ENCODE measurements at places on chromosomes 4 and X.

GRCh38 chr4:112093636-112094202, 51.5 kb upstream of the FAM241A start:
- H3K27me3 ChIP-seq: no peaks in the 10 kb centered on the region
- H3K36me3 ChIP-seq: no peaks in the 10 kb centered on the region
- no peak overlapping the region for H3K27ac ChIP-seq
- no peaks in the 10 kb centered on the region for H3K4me1 ChIP-seq
- H3K4me3 ChIP-seq: no peak overlapping the region

GRCh38 chr4:159048166-159048886, 54.6 kb upstream of the RAPGEF2 start:
- no peak for DNase-seq
- peaks cover 28% of the 10 kb centered on the region for H3K27me3 ChIP-seq
- H3K36me3 ChIP-seq: no peaks in the 10 kb centered on the region
- no peak overlapping the region for H3K4me3 ChIP-seq
- H3K27ac ChIP-seq: no peak overlapping the region

GRCh38 chrX:17525266-17525665, 150.3 kb downstream of the NHS start:
- no peak overlapping the region for H3K4me3 ChIP-seq
- H3K27ac ChIP-seq: no peak overlapping the region
- DNase-seq: no peak
- no peaks in the 10 kb centered on the region for H3K27me3 ChIP-seq
- no peaks in the 10 kb centered on the region for H3K36me3 ChIP-seq

DNA sequence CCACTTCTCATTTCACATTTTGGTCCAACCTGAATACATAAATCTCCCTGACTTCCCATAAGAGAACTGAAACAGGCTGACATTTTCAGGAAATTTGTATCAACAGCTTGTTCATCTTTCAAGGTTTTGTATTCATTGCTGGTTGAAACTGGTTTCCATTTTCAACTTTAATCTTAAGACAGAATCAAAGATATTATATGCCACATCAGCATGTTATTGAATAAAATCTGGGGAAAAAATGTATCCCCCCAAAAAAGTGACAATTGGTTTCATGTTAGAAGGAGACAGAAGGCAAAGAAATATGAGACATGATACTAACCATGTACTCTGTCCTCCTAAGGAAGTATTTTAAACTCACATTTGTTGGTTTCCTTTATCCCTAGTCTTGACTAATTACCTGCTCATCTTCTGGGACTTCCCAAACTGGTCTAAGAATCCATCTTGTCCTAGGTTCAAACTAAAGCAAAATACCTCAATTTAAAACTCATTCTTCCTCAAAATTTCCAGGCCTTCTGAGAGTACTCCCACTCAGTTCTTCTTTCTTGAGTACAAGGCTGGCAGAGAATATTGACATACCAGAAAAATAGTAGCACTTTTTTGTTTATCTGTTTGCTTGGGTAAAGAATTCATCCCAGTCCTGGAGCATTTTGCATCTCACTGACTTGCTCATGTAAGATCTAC, 3.1 kb upstream of the ANTXR2 start:
- H3K4me1 ChIP-seq: 0 out of 2 replicates have a peak, but pooled peaks cover 2% of the 10 kb centered on the region
- no peak overlapping the region for H3K4me3 ChIP-seq
- H3K27me3 ChIP-seq: no peaks in the 10 kb centered on the region
- H3K36me3 ChIP-seq: no peaks in the 10 kb centered on the region
- no peak for DNase-seq

DNA sequence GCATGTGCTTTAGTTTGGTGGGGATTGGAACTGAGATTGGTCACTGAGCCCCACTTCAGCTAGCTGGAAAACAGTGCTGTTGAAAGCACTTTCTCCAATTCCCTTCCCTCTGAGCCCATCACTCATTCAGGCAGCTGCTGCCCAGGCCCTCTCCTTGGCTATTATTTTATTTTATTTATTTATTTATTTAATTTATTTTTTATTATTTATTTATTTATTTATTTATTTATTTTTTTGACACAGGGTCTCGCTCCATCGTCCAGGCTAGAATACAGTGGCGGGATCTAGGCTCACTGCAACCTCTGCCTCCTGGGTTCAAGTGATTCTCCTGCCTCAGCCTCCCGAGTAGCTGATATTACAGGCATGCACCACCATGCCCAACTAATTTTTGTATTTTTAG, 51.8 kb upstream of the RBPJ start:
- no peaks in the 10 kb centered on the region for H3K27me3 ChIP-seq
- DNase-seq: no peak
- no peaks in the 10 kb centered on the region for H3K4me1 ChIP-seq
- no peaks in the 10 kb centered on the region for H3K36me3 ChIP-seq

DNA sequence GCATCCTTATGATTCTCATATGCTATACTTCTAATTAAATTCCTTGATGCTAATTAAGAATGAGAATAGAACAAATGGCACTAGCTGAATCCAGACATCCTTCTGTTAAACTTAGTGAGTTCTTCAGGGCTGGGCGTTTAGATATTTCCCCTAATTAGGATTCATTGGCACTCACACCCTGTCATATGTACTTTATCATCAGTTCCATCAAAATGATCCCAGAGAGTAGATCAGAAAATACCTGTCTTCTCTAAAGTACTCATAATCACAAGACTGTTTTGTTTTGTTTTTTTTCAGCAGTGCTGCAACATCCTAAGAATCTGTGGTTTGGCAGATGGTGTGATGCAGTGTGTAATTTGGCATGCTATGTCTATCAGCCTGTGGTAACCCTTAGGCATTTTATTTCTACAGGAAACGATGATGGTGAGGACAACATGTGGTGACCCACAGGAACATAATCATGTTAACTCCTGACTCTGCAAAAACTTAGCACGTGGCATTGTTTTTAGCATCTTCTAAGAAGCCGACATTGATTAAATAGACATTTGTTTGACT, 2528.4 kb downstream of the ARAP2 start:
- no peak overlapping the region for H3K27ac ChIP-seq
- H3K4me3 ChIP-seq: no peak overlapping the region
- no peaks in the 10 kb centered on the region for H3K27me3 ChIP-seq
- no peaks in the 10 kb centered on the region for H3K36me3 ChIP-seq
- DNase-seq: peak; percentile 32
- H3K4me1 ChIP-seq: no peaks in the 10 kb centered on the region

DNA sequence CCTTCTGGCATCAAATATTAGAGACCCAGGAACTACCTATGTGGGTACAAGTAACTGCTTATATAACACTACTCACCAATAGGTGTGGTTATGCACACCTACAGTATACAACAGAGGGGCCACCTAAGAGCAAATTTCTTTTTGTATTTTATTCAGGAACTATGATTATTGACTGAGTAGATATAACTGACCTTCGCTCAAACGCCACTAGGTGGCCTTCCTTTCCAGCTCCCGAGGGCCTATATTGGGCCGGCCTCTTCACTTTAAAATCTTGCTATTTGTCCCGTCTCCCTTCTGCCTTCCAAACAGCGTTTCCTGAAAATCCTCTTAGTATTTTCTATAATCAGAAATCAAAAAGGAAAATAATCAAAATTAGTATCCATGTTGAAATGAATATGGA, 19.9 kb upstream of the PABPC5 start:
- H3K27ac ChIP-seq: no peak overlapping the region
- no peaks in the 10 kb centered on the region for H3K36me3 ChIP-seq
- no peaks in the 10 kb centered on the region for H3K27me3 ChIP-seq
- no peak overlapping the region for H3K4me3 ChIP-seq

DNA sequence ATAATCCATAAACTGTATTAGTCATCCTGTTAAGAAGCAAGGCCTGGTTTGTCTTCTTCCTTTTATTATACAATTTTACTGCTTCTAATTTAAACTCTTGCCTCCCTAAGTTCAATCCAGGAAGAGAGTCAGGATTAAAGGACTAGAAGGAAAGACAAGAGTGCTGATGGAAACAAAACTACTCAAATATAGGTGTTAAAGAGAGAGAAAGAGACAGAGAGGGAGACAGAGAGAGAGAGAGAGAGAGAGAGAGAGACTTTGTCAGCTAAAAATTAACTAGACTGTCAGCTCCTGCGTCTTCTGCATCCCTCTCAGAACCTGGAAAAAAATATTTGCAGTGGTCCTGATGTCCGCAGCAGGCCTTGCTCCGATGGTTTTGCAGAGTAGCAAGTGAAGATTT, 13.5 kb upstream of the FGG start:
- no peak overlapping the region for H3K27ac ChIP-seq
- H3K4me3 ChIP-seq: no peak overlapping the region
- no peaks in the 10 kb centered on the region for H3K27me3 ChIP-seq
- H3K4me1 ChIP-seq: no peaks in the 10 kb centered on the region

- H3K27me3 ChIP-seq: no peaks in the 10 kb centered on the region
- DNase-seq: no peak
- H3K36me3 ChIP-seq: no peaks in the 10 kb centered on the region
- H3K27ac ChIP-seq: no peak overlapping the region
- H3K4me3 ChIP-seq: no peak overlapping the region
Measured at GRCh38 chrX:15594371-15594770, 6.4 kb downstream of the ACE2 start.

- H3K4me1 ChIP-seq: peaks cover 20% of the 10 kb centered on the region
- no peak for DNase-seq
- no peaks in the 10 kb centered on the region for H3K27me3 ChIP-seq
- no peak overlapping the region for H3K27ac ChIP-seq
- no peaks in the 10 kb centered on the region for H3K36me3 ChIP-seq
- no peak overlapping the region for H3K4me3 ChIP-seq
Measured at GRCh38 chr4:24380957-24381665, 203.2 kb downstream of the DHX15 start.

- H3K36me3 ChIP-seq: no peaks in the 10 kb centered on the region
- no peak overlapping the region for H3K4me3 ChIP-seq
- no peaks in the 10 kb centered on the region for H3K4me1 ChIP-seq
- no peak for DNase-seq
Measured at GRCh38 chrX:57964975-57965374, 54.7 kb upstream of the ZXDA start.

DNA sequence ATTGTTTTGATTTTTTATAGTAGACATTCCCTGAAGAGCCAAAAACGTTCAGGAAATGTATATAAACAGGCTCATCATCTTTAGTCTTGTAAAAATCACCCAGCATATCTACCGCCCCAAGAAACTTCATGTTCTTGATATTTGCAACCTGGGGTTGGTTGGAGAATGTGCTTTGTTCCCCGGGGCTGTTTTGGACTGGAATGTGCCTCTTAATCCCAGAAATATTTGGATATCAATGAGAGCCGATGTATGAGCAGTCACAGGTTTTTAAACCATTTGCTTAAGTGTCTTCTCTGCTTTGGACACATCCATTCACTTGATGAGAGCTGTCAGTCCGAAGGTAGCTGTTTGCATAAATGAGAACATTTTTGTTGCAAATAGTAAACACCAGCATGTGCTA, 449.7 kb downstream of the PCDH7 start:
- no peaks in the 10 kb centered on the region for H3K27me3 ChIP-seq
- no peak overlapping the region for H3K27ac ChIP-seq
- no peaks in the 10 kb centered on the region for H3K4me1 ChIP-seq
- H3K4me3 ChIP-seq: no peak overlapping the region

- no peaks in the 10 kb centered on the region for H3K36me3 ChIP-seq
- peak overlapping the region; percentile 50 for H3K4me3 ChIP-seq
- peak; percentile 97 for DNase-seq
Measured at GRCh38 chrX:131816551-131817136, 206.5 kb upstream of the STK26 start.

- DNase-seq: no peak
- H3K27ac ChIP-seq: no peak overlapping the region
- no peaks in the 10 kb centered on the region for H3K36me3 ChIP-seq
- H3K27me3 ChIP-seq: no peaks in the 10 kb centered on the region
- no peak overlapping the region for H3K4me3 ChIP-seq
Measured at GRCh38 chrX:117977526-117977925, 139.1 kb downstream of the KLHL13 start.

DNA sequence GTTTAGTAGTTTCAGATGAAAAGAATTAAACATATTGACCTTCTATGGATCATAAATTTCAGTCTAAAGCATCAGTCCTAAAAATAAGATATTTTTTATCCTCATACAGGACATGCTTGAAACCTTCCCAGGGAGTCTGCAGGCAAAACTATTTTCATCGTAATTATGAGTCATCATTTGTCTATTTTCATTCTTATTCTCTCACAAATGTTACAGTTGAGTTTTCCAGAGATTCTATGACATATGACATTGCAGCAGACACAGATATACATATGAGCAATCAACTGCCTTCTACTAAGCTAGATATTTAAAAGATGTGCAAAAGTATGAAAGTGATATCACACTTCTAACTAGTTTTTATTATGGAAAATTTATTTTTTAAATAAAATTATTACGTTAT, 398.0 kb downstream of the MAGEB5 start:
- no peaks in the 10 kb centered on the region for H3K36me3 ChIP-seq
- no peak overlapping the region for H3K4me3 ChIP-seq
- H3K4me1 ChIP-seq: no peaks in the 10 kb centered on the region
- DNase-seq: no peak
- no peaks in the 10 kb centered on the region for H3K27me3 ChIP-seq
- H3K27ac ChIP-seq: no peak overlapping the region

GRCh38 chrX:16484338-16484737, 165.6 kb upstream of the S100G start:
- no peaks in the 10 kb centered on the region for H3K27me3 ChIP-seq
- no peak overlapping the region for H3K27ac ChIP-seq
- no peak overlapping the region for H3K4me3 ChIP-seq
- no peaks in the 10 kb centered on the region for H3K4me1 ChIP-seq

- no peak for DNase-seq
- H3K27me3 ChIP-seq: no peaks in the 10 kb centered on the region
- no peak overlapping the region for H3K4me3 ChIP-seq
- no peak overlapping the region for H3K27ac ChIP-seq
- no peaks in the 10 kb centered on the region for H3K36me3 ChIP-seq
Measured at GRCh38 chrX:56968980-56969379, 26.4 kb downstream of the SPIN3 start.

DNA sequence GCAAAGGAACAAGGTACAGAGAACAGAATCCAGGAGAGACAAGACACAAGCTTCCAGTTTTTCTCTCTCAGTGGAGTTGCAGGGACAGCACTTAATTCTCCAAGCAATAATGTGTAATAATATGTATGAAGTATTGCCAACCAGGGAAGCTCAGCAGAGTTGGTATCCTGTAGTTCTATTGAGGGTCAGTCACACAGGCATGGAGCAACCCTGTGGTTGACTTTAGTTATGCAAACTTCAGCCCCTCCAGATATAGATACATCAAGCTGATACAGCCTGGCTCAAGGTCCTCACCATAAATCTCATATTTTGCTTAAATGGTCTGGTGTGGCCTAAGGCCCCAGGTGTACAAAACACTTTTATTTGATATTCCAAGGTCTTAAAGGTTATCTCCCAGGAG, 248.6 kb upstream of the EPHA5 start:
- H3K27me3 ChIP-seq: no peaks in the 10 kb centered on the region
- DNase-seq: no peak
- no peaks in the 10 kb centered on the region for H3K36me3 ChIP-seq
- no peak overlapping the region for H3K27ac ChIP-seq
- H3K4me3 ChIP-seq: no peak overlapping the region

GRCh38 chrX:107560041-107560440, 68.3 kb upstream of the PRPS1 start:
- no peak for DNase-seq
- no peaks in the 10 kb centered on the region for H3K27me3 ChIP-seq
- H3K4me3 ChIP-seq: no peak overlapping the region
- H3K27ac ChIP-seq: no peak overlapping the region

Measured in MM.1S (cell line).